Spleen (tissue), 13 donors: ENCODE measurements at places on chromosomes 6 and 20. TPM values are rescaled to one million over a fixed set of nuclear protein-coding genes. Genes with fewer than 3 reads are reported as not detected.

- DNase-seq = no peak
These were observed 18.5 kb upstream of the TUBB2A start for GRCh38 chr6:3175715-3176402.

- DNase-seq = peak; percentile 85
These were observed at the start of gene KCNQ5 for GRCh38 chr6:72621291-72622093. KCNQ5 (plus strand) TSS chr6:72622064.

DNA sequence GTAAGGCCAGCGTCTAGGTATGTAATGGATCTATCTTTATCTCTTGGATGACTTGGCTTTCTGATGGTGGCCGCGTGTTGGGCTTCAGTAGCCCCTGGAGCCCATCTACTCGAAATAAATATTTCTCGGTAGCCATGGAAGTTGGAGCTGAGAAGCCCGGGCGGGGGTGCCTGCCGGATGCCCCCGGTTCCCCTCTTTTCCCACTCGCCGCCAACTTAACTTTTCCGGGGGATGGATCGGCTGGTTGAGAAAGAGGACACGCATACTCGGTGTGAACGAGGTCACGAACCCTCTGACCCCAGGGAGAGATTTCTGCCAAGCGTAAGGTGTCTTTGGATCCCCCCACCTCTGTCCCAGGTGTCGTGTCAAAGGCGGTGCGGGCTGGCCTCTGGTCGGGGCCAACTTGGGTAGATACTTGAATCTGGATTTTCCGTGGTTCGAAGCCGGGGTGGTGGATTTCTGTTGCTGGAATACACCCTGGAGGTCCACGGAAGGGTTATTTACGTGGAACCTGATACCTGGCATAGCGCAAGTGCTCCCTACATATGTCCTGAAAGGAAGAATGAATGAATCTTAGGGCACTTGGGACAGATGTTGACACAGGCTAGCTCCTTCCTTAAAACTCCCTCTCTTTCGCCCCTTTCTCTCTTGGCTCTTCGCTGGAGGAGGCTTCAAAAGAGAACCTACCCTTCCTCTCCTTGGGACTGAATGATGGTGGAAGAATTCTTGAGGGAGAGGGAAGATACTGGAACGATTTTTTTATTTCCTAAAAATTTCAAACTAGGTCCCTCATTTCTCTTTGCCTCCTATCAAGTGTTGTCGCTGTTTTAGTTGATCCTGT lies 996 bp downstream of the DOK5 start:
- no peak for DNase-seq

DNA sequence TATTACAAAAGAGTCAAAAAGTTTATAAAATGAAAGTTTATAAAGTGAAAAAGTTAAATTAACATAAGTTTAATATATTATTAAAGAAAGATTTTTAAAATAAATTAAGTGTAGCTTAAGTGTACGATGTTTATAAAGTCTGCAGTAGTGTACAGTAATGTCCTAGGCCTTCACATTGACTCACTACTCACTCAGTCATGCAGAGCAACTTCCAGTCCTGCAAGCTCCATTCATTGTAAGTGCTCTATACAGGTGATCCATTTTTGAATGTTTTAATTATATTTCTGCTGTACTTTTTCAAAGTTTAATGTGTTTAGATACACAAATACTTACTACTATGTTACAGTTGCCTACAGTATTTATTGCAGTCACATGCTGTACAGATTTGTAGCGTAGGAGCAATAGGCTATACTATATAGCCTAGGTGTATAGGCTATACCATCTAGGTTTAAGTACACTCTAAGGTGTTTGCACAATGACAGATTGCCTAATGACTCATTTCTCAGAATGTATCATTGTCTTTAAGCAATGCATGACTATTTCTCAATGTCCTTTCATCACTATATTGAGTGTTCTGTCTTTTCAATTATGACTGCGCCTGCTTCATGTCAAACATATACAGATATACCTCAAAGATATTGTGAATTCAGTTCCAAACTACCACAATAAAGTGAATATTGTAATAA lies 1110.3 kb upstream of the MAP3K7 start:
- DNase-seq = no peak

GRCh38 chr6:170473301-170473717 lies 79.8 kb downstream of the PSMB1 start:
- DNase-seq = no peak

DNA sequence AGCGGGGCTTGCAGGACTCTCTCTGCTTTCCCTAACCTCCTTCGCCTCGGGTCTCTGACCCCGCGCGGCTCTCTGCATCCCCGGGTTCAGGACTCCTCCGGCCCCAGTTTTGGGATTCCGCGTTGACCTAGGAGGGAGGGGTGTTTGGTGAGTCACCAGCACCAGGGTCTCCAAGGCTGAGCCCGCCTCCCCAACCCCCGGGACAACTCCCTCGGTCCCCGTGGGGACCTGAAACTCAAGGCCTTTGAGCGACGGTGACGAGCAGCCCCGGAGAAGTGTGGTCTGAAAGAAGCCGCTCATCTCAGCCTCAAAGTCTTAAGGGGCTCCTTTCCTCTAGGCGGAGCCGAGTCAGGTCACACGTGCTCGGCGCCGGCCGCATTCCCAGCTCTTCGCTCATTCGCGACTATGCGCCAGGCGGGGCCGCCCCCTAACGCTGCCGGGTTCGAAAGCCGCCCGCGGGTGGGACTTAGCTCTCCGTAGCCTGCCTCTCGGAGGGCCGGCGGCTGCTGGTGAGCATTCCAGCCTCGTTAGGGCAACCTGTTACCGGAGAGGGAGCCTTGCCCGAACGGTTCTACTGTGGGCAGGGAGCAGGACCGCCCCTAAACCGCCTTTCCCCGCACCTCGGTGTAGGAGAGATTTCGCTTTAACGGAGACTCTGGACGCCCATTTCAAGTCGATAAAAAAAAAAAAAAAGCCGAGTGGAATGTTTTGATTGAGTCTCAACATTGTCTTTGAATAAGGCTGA lies 3.0 kb upstream of the PRDM13 start:
- peak; percentile 78 for DNase-seq

- peak; percentile 82 for DNase-seq
These were observed 138.0 kb downstream of the HFE start for GRCh38 chr6:26224940-26225847.

DNA sequence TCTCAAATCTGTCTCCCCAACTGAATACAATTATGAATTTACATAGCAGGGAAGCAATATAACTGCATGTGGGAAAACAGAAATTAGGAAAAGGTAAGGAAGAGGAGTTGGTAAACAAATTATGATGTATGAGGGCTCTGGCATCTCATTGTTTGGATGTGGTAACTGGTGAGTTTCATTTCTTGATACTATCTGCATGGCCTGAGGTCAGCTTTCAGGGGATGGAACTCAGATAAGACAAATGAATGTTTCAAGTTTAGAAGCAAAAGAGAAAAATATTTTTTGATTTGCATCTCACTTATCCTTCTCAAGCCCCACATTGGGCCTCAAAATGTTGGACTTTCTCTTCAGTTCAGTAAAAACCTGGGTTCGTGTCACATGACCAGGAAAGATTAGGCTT lies 302.2 kb upstream of the GJE1 start:
- DNase-seq = no peak

- no peak for DNase-seq
These were observed 5.0 kb upstream of the LSM14B start for GRCh38 chr20:62117362-62117646.

DNA sequence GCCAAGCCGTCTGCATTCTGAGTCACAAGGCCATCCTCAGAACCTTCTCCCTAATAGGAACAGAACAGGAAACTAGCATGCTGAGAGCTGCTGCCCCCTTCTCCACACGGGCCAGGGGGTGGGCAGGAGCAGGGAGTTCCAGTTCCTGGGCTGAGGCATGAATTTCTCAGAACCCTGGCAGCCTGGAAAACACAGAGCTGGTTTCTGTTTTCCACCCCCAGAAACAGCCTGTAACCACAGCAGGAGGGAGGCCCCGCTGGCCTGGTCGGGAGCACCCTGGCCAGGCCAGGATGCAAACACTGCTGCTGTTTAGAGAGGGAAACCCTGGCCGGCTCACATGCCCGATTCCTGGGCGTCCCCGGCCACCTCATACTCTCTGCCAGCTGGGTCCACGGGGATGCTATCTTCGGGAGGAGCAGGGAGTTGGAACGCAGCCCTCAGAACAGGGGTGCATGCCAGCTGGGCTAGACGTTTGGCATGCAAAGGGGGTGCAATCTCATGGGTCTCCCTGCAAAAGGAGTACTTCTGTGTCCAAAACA lies 130.1 kb downstream of the NFATC2 start:
- no peak for DNase-seq

DNA sequence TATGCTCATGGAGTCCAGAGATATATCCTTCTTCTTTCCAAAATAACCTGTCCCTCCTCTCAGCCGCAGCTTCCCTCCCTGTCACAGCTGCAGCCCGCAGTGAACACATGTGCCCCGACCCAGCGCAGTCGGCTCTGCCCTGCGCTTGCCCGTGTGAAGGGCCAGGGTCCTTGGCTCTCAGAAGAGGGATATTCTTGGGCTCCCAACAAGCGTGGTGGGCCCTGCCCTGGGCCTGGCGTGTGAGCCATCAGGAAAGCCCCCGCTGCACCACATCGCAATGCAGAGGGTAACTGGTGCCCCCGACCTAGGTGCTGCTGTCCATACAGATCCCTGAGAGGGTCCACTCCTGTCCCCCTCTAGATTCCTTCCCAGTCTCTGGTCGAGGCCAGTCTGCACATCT lies 65.2 kb downstream of the SSR1 start:
- no peak for DNase-seq

DNA sequence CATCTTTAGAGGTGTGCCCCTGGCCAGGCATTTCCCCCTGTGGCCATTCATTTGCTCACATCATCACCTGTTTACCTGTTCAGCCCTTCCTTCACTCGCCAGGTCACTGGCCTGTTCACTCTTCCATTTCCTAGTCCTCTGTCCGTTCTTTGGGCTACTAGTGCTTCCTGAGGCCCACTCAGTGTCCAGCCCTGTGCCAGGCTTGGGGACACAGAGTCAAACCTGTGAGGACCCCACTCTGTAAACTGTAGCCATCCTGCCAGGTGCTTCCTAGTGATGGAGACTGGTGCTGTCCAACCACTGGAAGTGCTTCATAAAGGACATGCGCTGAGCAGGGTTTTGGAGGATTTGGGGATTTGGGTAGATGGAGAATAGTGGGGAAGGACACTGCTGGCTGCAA lies 3.5 kb downstream of the DLGAP4 start:
- no peak for DNase-seq

- no peak for DNase-seq
These were observed 1.3 kb upstream of the PLCG1 start for GRCh38 chr20:41135888-41136679.

DNA sequence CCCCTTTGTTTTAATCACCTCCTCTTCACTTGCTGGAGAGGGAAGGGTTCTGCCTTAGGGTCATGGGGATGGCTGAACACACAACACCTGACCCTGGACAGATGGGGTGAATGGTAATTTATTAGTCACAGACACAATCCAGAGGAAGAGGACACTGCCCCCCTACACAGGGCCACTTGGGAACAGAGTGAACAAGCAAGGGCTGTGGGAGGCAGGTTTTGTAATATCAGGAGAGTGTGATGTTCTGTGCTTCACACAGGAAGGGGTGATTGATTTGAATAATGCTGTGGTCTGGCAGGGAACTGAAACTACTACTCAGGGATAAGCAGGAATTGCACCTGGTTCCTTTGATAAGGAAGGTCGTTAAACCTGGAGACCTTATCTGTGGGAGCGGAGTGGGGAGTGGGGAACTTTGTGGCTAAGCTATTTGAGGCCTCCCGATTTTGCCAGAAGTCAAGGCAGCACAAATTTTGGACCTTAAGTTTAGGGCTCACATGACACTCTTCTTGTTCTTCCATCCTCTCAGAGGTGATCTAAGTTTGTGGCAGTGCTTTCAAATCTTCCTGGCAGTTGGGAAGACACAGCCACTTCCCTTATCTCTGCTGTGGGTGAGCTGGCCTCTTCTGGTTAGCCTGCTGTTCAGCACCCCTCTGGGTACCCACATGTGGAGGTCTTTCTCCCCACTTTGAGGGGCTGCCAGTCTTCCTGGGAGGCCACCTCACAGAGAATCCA lies 77.8 kb downstream of the CD164 start:
- no peak for DNase-seq

DNA sequence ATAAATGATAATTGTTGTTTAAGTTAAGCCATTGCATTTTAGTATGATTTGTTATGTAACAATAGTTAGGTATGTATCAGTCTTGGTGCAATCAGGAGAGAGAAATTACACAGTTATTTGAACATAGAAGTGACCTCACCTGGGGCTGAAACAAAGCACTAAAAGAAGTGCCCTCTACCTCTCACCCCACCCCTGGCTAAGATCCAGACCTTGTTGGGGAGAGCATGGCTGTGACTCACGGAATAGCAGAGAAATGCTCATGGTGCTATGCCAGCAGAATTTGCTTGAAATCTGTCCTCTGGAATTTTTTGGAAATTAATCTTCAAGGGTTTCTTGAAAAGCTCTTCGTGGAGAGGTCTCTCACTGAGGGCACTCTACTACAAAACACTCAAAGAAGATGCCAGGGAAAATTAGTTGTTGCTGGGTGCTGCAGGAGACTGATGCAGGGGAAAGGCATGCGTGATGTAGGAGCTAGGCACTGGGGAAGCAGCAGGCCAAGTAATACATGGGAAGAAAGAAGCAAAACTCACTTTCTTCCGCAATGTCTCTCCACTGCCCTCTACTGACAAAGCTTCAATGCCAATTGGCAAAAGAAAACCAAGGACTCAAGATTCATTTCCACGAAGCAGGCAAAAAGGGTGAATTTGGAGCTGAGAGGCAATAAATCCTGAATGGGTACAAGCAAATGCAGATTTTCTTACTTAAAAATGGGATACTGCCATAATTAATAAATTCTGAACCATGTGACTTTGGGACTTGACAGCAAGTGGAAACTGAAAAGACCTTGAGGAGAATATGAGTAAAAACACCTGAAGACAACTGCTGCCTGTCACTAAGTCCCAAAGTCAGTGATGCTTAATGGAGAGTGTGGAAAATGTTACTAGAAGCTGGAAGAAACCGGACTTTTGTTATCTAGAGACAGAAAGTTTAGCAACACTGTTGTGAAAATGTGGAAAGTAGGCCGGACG lies 136.3 kb upstream of the ZNF184 start:
- no peak for DNase-seq

- no peak for DNase-seq
These were observed 24.7 kb upstream of the CNKSR3 start for GRCh38 chr6:154535147-154535546.

- DNase-seq = no peak
These were observed 637 bp downstream of the TRPC4AP start for GRCh38 chr20:35091816-35092523.

GRCh38 chr20:62876902-62877816 lies 15.5 kb upstream of the TCFL5 start:
- DNase-seq = peak; percentile 87

- peak; percentile 89 for DNase-seq
These were observed 2.0 kb downstream of the SPAG4 start for GRCh38 chr20:35617397-35618262.

The RBBP9 gene
- polyA plus RNA-seq = 5.5 TPM

The SAMD5 gene
- polyA plus RNA-seq = 0.54 TPM

The SIRPA gene
- 9.8 TPM for polyA plus RNA-seq

The FGD2 gene
- 121 TPM for polyA plus RNA-seq

The POLR1C gene
- polyA plus RNA-seq = 27.9 TPM

The RRAGD gene
- polyA plus RNA-seq = 3.1 TPM

The TAAR9 gene
- polyA plus RNA-seq = not detected

The CGAS gene
- polyA plus RNA-seq = 3.2 TPM

The HLA-DPB1 gene
- polyA plus RNA-seq = 543 TPM

The GPR63 gene
- 0.08 TPM for polyA plus RNA-seq
